ENCODE measurements at places on chromosomes 5 and 9.

DNA sequence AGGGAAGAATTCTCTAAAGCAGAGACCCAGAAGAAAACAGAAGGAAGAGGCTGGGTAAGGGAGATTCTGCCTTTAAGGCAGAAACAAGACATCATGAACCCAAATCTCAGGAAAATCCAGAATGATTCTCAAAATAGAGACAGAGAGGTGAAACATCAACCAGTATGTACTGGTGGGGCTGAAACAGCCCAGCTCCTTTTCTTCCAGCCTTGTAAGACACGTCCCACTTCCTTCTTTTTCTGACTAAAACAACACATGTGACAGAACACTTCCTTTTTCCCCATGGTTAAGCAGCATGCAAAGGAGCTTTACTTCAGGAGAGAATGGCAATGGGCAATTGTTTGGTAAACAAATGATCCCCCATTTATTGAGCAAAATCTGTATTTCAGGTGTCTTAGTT, 230.8 kb upstream of the NR4A3 start:
- DNase-seq = no peak

DNA sequence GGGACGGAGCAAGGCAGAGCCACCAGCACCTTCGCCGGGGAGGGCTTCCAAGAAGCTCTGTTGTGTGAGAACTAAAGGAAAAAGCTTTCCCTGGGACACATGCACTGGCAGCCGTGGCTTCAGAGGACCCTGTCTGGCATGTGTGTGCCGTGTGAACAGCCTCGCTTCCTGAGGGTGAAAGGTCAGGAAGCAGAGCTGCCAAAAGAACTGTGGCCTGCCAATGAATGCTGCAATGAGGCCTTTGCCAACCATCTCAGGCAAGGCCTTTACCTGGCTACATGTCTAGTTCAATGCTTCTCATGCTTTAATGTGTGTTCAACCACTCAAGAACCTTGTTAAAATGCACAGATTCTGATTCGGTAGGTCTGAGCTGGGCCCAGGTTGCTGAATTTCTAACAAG, 53.5 kb downstream of the NIPSNAP3B start:
- no peak for DNase-seq

DNA sequence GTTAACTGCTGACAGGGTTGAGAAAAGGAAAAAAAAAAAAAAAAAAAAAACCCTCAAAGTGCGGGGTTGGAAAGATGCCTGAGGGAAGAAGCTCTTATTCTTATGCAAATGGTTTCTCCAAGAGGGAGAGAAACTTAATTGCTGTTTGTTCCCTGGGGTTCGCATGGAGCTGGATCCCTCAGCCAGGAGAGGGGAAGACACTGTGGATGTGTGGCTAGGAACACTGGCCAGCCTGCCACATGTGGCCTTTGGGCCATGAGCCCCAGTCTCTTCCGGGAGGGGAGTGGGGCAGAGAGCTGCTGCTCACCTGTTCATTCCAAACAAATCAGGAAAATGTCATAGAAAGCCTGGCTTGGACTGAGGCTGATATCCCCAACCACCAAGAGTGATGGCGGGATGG, 9.4 kb upstream of the SCGB3A2 start:
- DNase-seq = no peak

DNA sequence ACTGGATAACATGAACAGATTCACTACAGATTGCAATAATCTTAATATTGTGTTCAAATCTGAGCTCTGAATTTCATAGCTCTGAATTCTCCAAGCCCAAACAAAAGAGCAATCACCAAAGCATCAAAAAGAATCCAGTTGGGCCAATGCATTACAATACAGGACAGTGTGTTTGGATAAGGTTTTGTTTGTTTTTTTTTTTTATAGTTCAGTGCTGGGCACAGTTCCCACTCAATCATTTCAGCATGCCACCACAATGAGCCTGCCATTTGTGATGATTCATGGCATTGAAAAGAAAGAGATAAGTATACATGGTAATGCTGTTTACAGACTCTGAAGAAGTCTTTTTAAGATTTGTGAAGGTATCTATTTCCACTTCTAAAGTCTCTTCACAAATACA, 1.7 kb upstream of the HTR1A start:
- peak; percentile 23 for DNase-seq

- peak; percentile 71 for DNase-seq
Measured at GRCh38 chr5:82593481-82593880, 315.3 kb upstream of the RPS23 start.

DNA sequence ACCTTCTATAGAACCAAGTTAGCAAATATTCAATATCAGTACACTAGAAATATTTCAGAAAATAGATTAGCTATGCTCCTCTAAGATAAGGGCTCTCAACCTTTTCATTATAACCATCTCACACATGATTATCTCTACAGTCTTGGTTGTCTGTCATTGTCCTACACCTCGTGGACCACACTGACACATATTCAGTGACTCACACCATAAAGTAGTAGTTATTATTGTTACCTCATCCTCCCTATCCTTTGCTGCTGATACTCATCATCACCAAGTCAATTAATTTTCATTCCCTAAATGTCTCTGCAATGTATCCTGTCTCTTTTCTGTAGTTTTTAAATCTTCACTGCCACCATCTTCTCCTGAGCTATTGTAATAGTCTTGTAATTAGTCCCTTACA, 1309.2 kb upstream of the C9orf72 start:
- DNase-seq = no peak

- no peak for DNase-seq
Measured at GRCh38 chr9:117000196-117000723, 313.2 kb downstream of the TRIM32 start.

GRCh38 chr5:110651507-110651906, 75.0 kb downstream of the TMEM232 start:
- DNase-seq = peak; percentile 43

GRCh38 chr5:61304590-61305381, 27.3 kb upstream of the ZSWIM6 start:
- DNase-seq = peak; percentile 70

DNA sequence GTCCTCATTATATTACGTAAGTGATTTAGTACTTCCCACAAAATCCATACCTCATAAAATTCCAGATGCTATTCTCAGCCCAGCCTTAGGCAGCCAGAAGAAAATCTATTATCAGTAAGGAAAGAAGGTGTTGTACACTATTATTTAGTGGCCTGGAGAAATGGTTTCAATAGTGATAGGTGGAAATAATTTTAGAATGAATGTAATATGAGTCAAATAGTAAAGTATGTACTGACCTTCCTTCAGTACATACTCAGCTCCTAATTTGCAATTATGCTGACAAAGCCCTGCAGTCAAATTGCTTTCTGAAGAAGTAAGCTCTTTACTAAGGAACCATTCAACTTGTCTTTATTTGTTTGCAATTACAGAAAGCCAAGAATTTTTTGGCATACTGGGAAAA, 409.2 kb downstream of the HTR1A start:
- DNase-seq = peak; percentile 6

- no peak for DNase-seq
Measured at GRCh38 chr5:2758632-2759031, 7.2 kb upstream of the IRX2 start.

DNA sequence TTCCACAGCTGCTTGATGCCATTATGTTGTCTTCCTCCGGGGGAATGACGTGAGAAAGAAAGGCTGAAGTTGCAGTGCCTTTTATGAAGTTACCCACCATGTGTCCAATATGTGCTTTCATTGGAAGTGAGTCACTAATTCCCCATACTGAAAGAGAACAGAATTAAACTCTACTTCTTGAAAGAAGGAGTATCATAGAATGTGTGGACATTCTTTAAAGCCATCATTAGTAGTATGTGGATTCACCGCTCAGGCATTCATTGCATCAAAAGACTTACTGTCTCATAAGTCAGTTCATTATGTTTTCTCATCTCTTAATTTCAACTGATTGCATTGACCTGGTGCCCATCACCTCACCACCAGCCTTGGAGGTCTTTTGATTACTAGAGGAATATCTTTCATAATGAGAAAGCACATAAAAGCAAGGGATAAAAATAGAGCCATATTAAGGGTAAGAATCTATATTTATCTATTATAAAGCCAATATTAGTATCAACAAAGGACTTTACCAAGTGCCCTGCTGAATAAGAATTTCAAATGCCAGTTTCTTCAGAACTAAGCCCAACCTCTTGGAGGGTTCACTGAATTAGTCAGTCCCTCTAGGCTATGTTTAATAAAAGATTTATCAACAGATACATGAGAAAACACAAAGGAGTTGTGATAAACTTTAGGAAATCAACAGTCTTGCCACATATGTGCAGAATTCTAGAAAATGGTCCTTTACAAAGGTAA, 516.1 kb downstream of the NTRK2 start:
- DNase-seq = peak; percentile 27

- peak; percentile 77 for DNase-seq
Measured at GRCh38 chr9:126326228-126327005, at the start of gene MVB12B. Gene MVB12B, plus strand, starts transcription at chr9:126326829. Its CDS starts 101 bp downstream, at chr9:126326930.

Data from astrocyte of the hippocampus (primary cell).